ENCODE measurements at places on chromosomes 5 and 9.

DNA sequence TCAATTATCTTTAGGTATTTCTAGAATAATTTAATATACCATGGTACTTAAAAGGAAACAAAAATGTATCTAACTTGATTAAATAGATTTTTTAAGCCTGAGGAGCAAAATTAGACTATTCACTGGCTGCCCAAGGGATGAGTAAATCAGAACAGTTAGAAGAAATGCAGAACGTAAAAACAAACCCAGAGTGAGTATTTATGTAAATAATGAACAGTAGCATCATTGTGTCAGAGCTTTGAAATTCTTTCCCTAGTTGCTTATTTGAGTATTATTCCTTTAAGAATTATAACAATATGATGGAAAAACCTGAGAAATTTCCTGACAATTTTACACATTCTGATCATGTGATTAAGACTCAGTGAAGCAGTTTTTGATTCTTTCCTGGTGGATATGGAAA is 200.9 kb downstream of the GDNF start:
- DNase-seq = no peak

GRCh38 chr5:43661102-43661501 is 58.1 kb downstream of the NNT start:
- no peak for DNase-seq

- no peak for DNase-seq
These were observed 245.3 kb downstream of the BNC2 start for GRCh38 chr9:16625161-16625631.

DNA sequence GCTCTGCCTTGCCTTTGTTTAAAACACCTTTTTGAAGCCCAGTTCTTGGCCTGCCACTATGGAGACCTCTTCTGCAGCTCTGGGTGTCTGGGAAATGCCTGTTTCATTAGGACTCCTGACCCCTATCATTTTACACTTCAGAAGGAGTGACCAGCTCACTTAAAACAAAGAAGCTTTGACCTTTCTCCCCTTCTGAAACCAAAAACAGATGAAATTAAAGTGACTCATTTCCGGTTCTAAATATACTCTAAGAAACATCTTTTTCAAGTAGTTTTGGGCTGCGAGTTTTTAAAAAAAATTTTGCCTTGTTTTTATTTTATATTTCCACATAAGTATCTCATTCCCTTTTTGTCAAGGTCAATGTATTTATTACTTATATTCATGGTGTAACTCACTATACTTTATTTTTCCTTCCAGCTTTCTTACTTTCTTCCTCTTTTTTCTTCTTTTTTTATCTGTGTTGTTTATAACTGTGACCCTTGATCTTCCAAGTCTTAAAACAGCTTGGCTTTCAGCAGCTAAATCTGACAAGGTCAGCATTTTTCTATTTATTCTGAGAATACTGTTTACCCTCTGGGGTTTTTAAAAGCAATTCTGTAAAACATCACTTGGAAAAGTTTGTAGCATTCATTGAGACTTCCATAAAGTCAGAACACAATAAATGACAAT is 672.9 kb downstream of the NR2F1-AS1 start:
- DNase-seq = no peak

GRCh38 chr9:16661816-16662215 is 208.7 kb downstream of the BNC2 start:
- no peak for DNase-seq

- no peak for DNase-seq
These were observed 32.7 kb downstream of the ATG10 start for GRCh38 chr5:82004511-82004910.

DNA sequence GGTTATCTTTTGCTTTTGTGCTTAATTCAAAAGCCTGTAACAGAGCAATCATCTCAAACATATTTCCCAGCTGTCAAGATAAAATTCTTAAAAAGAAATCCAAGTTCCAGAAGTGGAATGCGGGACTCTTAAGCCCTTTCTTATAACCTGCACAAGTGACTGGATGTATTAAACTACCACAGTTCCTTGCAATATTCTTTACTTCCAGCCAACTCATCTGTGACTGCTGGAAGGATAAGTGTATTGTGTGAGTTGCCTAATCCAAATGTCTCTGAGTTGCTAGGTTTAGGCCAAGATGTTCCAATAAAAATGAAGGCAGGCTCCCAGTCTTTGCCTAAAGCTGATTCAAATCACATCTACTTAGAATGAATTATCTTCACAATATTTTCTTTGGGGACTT is 159.2 kb upstream of the SLC24A2 start:
- DNase-seq = no peak

GRCh38 chr9:133181561-133181960 is 17.8 kb upstream of the GBGT1 start:
- no peak for DNase-seq

GRCh38 chr5:130316971-130317680 is 412.9 kb downstream of the CHSY3 start:
- no peak for DNase-seq

DNA sequence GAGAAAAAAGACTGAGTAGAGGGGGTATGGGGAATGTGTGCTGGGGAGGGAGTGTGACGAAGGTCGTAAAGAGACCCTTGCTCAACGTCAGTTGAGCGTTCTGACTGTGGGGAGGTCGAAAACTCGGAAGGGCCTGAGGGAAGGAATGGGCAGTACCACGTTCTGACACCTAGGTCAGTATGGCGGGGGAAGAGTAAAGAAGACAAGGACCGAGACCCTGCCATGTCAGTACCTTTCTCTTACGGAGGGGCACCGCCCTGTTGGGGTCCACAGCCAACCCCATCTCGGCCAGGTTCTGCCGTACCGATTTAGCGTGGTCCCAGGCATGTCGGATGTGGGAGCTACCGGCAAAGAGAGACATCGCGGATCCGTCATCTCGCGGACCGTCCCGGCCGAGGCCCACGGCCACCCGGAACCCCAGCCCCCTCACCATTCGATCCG is 375 bp downstream of the NOP16 start:
- no peak for DNase-seq

DNA sequence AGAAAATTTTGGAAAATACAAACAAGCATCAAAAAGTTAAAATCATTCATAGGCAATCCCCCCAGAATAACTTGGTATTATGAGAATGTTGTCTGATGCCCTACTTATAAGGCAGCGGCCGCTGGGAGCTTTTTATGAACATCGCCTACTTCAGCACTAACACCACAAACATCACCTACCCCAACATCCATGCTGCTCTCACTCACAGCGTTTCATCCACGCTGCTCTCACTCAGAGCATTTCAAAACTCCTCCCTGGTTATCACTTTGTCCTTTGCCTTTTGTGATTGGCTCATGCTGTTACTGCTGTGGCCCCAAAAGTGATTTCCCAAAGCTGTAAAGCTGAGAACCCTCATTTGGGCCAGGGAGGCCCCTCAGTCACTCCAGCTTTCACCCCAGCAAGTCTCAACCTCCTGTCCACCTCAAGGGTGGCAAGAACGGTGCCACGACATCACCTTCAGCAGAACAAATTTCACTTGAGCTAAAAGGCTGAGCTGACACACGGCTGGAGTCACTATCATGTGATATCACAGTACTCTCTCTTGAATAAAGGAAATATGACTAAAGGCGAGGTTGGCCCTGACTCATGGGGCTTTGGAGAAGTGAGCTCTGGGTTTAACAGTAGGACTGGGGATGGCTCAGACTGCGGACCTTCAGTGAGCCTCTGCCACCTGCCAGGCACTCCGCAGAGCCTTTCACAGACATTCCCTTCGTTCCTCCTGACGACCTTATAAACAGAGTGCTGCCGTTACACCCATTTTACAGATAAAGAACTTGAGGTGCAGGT is 25.2 kb downstream of the SHC3 start:
- no peak for DNase-seq

GRCh38 chr5:35214051-35214450 is 16.2 kb downstream of the PRLR start:
- no peak for DNase-seq

DNA sequence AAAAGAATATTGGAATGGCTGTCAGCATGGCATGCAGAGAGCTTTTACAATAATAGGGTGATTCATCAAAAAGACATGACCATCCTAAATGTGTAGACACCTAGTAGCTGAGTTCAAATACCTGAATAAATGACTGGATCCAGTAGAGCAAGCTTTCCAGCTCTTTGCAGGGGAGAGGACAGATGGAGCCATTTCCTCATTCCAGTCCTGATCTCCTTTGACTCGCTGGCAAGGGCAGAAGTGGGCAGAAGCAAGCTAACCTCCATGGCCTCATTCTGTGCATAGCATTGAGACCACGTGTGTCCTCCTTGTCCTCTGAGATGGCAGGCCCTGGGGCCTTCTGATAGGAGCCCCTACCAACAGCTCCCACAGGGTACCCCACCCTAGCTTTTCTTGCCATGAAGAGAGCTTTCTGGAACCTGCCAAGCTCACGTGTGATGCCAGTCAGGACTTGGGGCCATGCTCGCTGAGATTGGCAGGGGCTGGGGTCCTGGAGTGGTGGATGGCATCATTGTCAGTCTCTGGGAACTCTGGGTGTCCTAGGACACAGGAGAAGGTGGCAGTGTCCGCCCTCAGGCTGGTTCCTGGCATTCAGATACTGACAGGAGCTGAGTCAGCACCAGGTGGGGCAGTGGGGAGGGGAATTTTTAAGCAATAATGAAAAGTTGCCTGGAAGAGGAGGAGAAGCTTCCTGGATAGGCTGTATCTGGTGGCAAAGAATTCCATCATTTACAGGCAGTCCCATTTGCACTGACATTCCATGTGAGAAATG is 33.6 kb downstream of the WWC1 start:
- DNase-seq = no peak

- DNase-seq = no peak
These were observed 23.5 kb downstream of the SAXO1 start for GRCh38 chr9:19009391-19009965.

- no peak for DNase-seq
These were observed 88.7 kb upstream of the LRRTM2 start for GRCh38 chr5:138963763-138964371.

DNA sequence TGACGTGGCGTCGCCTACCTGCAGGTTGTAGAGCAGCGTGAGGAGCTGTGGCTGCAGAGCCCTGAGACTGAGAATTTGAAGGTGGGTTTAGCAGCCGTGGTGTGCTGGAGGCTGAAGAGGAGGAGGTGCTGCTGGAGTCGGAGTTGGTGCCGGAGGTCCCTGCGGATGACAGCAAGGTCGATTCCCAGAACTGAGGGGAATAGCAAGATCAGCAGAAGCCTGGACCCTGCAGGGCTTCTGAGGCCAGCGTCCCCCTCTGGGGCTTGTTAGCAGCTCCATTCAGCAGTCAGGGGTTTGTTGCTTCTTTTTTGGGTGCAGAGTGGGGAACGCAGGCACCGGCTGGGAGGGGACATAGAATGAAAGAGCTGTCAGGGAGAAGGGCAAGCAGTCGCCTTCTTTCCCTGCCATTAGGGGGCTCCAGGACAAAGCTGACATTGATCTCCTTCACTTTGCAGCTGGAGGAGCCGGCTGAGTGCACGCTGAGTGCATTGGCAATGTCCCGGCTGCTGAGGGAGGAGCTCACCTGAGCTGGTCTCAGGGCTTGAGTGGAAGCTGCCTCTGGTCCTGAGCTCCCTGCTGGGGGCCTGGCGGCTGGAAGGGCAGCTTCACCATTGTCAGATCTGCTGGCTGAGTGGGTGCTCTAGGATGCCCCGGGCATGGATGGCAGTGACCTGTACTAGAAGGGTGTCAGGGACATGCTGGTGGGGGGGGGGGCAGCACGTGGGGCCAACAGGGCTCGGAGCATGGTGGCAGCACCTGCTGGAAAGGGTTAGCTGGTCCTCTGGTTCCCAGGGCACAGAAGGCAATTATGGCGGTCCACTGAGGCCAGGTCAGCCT is 20.8 kb downstream of the OBP2B start:
- no peak for DNase-seq

DNA sequence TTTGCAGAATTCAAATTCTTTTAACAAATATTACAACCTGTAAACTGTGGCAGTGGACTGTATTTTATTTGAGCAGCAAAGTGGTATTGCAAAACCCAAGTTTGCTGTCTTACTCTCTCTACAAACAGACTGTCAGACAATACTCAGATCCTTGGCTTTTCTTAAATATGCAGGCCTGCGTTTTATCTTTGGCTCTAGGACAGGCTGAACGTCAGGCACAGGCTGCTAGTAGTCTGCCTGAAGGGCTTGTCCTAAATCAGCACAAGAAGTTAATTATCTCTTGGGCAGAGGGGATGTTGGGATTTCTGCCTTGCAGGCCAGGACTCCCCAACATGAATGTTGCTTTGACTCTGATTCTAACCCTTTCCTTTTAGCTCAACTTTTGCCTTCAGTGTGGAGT is 147.5 kb downstream of the SLIT3 start:
- no peak for DNase-seq

DNA sequence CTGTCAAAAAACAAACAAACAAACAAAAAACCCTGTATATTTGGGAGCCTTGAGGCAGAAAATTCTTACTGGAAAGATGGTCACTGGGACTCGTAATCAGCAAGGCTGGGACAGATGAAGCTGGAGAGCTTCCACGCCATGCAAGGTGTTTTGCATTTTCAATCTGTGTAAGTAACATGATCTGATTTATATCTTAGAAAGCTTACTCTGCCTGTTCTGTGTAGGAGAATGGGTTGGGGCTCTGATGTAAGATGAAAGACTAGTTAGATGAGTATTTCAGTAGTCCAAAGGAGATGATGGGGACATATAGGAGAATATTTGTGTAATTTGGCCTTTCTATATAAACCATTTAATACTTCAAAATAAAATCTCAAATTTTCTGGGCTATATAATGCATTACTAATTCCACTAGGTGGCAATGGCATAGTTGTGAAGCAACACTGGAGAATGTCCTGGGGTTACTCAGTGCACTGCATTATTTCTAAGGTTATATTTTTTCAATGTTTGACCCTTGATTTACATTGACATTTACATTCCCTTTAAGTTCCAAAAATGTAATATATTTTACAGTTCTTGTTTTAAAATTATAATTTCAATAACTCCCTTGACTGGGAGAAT is 21.9 kb upstream of the FSD1L start:
- DNase-seq = no peak

DNA sequence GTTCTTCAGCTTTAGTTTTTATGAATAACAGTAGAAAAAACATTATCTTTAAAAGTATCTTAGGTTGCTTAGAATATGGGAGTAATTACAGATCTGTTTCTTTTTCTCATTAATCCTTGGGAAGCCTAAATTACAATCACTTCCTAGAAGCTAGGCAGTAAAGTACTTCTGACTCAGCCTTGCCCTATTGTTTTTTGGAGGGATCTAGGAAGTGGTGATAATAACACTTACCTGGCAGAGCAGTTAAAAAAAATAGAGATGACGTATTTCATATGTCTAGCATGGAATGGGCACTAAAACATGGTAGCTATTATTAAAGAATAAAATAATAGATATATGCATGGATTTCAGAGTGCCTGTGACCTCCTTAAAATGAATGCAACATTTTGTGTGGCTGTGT is 8.2 kb upstream of the FST start:
- DNase-seq = no peak

- no peak for DNase-seq
These were observed 17.4 kb upstream of the ZFAND5 start for GRCh38 chr9:72382405-72382804.

DNA sequence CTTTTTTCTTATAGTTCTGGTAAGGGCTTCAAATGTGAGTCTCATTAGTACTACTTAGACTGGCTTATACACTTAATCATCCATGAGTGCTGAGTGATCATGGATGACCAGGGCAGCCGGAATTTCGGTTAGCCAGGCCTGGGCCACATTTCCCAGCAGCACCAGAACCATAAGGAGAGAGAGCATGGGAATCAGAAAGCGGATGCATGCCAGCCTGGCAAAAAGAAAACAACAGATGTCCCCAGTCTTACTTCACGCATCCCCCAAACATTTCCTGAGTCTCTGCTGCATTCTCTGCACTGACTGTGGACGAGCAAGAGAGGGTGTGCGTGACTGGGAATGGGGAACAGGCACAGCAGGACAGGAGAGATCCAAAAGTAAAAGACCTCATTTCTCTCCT is 371.1 kb upstream of the ZNF608 start:
- DNase-seq = no peak

- DNase-seq = no peak
These were observed at the start of gene ADAMTSL1 for GRCh38 chr9:18473652-18474279. TSS of gene ADAMTSL1 (plus strand) at chr9:18474153. CDS start at chr9:18474233, 80 bp downstream.
